ENCODE measurements at places on chromosomes 13 and 19.

DNA sequence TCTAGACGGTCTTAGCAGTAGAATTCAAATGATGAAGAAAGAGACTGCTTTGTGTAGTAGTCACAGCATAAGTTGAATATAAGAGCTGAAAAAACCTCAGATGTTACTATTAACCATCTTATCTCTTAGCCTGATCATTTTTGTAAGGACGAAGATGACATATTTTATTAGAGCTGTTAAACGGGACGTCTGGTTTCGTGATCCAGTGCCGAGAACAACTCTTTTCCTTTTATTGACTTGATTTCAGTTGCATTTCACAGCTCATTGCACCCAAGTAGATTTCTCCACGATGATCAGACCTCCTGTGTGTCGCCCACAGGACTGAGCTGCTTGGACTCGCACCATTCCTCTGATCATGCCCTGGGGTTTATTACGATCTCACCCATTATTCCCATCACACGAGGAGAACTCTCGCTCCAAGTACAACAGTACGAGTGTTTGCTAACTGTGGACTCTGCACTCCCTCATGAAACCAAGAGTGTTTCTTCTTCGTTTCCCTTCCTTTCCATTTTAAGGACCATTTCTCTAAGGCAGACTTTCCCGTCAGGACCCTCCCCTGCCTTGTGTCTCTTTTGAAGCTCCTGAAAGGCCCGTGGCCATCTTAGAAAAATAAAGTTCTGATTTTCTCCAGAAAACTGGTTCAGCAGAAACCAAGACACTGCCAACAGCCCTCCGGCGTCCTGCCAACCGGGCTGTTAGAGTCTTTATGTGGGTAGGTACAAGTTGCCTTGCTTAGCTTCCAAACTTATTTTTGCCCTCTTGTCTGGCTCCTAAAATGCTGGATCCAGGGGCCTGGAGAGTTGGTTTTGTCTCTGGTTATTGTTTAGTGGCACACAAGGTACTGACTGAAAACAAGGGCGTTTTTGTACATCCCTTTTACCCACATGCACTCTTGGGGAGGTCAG, 48.2 kb upstream of the RNF113B start:
- no peak for DNase-seq

DNA sequence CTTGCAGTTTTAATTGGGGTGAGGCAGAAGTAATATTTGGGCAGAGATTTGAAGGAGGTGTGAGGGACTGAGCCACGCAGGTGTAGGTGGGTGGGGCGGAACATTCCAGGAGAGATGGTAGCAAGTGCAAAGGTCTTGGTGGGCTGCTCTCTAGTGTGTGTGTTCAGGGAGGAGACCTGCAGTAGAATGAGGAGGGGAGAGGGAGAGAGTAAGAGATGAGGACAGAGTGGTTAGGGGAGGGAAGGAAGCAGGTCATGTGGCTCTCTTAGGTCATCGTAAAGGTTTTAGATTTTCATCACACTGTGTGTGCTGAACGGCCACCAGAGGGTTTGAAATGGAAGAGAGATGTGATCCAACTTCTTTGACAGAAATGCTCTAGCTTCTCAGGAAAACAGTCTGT, 33.5 kb downstream of the WASF3 start:
- DNase-seq: no peak

- no peak for DNase-seq
Measured at GRCh38 chr19:1026783-1027649, 608 bp downstream of the CNN2 start.

- no peak for DNase-seq
Measured at GRCh38 chr19:16193466-16193865, 4.2 kb upstream of the AP1M1 start.

- peak; percentile 5 for DNase-seq
Measured at GRCh38 chr19:3243819-3244700, 19.6 kb downstream of the CELF5 start.
